ENCODE measurements at places on chromosomes 7 and 10.

DNA sequence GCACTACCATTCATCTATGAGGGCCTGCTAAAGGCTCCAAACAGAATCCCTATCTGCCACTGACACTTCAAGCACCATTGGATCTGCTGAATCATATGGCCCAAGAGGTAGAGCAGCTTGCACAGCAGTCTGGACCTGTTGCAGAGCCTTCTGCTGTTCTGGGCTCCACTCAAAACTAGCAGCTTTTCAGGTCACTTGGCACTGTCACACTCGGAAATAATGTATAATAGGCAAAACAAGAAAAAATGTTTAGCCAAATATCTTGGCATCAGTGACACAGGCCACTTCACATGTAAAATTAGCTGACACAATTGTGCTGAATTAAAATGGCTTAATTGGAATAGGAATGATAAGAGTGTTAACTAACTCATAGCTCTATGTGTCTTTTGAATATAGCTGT is 1182.9 kb upstream of the LRRTM3 start:
- no peaks in the 10 kb centered on the region for H3K27me3 ChIP-seq
- no peaks in the 10 kb centered on the region for H3K36me3 ChIP-seq
- no peak for DNase-seq
- no peak overlapping the region for H3K4me3 ChIP-seq

- no peaks in the 10 kb centered on the region for H3K36me3 ChIP-seq
- H3K27ac ChIP-seq: no peak overlapping the region
- H3K4me1 ChIP-seq: no peaks in the 10 kb centered on the region
- no peaks in the 10 kb centered on the region for H3K27me3 ChIP-seq
These were observed 52.5 kb upstream of the FRMD4A start for GRCh38 chr10:14383266-14383665.

DNA sequence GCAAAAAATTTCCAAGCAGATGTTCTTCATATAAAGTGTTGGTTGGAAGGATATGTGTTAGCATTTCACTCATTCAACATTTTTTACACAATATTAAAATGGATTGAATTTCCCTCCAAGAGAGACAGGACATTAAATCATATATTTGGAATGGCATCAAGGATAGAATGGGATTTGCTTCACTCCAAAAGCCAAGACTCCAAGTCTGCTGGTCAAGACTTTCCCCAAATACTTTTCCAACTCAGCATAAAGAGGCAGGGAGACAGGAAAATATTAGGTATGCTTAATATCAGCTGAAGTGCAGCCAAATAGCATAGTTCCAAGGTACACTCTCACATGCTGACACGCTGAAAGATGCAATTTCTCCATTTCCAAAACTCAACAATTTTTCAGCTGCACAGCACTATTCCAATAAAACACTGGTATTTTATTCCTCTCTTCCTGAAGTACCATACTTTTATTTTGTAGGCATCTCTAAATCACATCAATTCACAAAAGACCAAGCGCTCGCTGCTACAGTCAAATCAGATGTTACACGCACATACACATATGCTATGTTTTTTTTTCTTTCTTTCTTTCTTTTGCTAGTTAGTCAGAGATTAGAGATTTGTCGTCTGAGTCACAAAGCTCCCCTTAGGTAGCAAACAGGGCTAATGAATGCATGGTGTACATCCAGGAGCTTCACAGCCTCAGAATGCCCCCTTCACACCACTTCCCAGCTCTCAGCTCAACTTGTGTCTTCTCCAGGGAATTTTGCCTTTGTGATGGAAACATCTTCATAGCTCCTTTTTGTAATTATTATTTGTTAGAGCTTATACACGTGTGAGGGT is 1033.8 kb upstream of the AUTS2 start:
- H3K27me3 ChIP-seq: no peaks in the 10 kb centered on the region
- no peaks in the 10 kb centered on the region for H3K36me3 ChIP-seq
- no peaks in the 10 kb centered on the region for H3K4me1 ChIP-seq
- no peak for DNase-seq
- H3K4me3 ChIP-seq: no peak overlapping the region
- H3K27ac ChIP-seq: no peak overlapping the region

DNA sequence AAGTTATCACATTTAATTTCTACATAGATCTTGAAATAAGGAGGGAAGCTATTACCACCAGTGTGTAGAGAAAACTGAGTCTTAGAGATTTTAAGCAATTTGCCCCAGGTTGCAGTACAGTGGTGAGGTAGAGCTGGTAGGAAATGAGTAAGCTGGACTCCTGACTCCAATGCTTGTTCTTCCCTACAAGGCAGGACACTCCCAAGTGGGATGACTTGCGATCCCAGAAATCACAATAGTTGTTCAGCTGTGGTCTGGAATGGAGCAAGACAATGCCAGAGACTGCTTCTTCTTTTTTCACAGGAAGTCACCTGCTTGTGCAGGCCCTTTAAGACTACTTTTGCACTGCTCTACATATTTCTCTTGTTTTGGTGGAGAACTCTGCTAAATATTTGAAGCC is 327.2 kb upstream of the BMPER start:
- no peaks in the 10 kb centered on the region for H3K27me3 ChIP-seq
- no peaks in the 10 kb centered on the region for H3K36me3 ChIP-seq
- H3K4me3 ChIP-seq: no peak overlapping the region
- peaks cover 8% of the 10 kb centered on the region for H3K4me1 ChIP-seq
- no peak for DNase-seq
- H3K27ac ChIP-seq: no peak overlapping the region

- no peaks in the 10 kb centered on the region for H3K4me1 ChIP-seq
These were observed 79.0 kb downstream of the EXOC4 start for GRCh38 chr7:133331861-133332260.

DNA sequence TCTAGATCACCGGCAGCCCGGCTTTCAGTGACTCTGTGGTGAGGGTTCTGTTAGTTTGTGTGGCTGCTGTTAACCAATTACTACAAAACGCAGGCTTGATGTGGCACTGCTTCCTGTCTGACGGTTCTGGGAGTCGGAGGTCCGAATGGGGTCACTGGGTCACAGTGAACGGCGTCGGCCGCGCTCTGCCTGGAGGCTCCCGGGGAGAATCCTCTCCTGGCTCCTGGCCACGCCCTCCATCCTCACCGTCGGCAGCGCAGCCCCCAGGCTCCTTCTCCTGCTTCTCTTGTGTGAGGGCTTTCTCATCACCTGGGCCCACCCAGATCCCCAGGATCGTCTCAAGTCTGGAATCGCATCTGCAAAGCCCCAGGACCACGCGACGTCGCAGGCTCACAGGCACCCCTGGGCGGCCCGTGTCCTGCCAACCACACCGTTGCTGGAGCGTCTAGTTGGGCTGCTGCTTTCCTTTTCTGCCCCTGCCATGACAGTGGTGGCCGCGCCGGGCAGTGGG is 31.8 kb upstream of the NKX6-2 start:
- H3K4me3 ChIP-seq: no peak overlapping the region
- no peak overlapping the region for H3K27ac ChIP-seq
- H3K27me3 ChIP-seq: no peaks in the 10 kb centered on the region

DNA sequence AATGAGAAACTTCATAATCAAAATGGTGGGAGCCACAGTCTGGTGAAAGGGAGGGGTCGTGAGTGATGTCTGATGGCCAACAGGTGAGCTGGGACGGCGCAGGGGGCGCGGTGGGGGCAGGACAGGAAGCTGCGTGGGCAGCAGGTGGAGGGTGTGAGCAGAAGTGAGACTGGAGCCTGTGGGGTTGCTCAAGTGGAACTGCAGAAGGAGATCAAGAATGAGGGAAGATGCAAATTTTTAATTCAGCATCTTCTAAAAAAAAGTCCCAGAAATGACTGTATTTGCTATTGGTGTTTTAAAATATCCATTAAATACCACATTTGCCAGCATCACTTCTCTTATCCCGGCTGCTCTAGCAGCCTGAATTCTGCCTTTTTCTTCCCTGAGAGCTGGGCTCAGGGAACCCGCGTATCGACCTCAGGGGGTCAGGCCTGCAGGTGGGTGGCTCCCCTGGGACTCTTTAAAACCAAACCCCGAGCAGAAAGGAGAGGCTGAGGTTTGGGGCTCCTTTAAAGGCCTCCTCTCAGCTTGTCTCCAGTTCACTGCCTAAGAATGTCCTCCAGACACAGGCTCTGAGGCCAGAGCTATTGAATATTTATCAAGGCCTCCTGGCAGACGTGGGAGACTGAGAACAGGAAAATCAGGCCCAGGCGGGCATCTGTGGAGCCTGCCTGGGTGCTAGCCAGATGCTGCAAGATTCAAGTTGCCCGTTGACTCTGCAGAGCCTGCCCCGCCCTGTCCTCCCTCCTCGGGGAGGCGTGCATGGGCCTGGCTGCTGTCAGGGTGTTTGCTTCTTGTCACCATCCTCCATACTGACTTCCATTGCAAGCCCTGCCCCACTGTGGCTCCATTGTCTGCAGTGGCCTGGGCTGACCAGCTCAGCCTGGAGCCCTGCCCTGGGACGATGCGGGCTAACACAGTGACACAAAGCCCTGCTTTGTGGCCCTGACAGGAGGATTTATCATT is 53.9 kb downstream of the SYPL1 start:
- DNase-seq: no peak
- no peaks in the 10 kb centered on the region for H3K36me3 ChIP-seq
- peak overlapping the region; percentile 24 for H3K27ac ChIP-seq

DNA sequence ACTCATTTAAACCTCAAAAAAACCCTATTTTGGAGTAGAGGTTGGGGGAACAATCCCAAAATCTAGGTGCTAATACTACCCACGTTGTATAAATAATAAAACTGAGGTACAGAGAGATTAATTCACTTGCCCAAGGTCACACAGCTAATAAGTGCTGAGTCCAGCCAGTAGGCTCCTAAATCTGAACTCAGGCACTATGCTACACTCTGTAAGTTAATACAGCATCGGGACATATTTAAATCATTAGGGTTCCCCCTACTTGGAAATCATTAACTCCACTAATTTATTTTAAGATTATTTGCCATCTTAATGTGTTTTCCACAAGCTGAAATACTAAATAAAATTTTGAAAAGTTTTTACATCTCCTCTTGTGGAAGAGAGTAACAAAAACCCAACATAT is 24.2 kb downstream of the PIP4K2A start:
- no peaks in the 10 kb centered on the region for H3K27me3 ChIP-seq
- peaks cover 30% of the 10 kb centered on the region for H3K4me1 ChIP-seq
- H3K4me3 ChIP-seq: no peak overlapping the region

- no peak for DNase-seq
- H3K27me3 ChIP-seq: no peaks in the 10 kb centered on the region
These were observed 90.4 kb downstream of the ETV1 start for GRCh38 chr7:13898957-13899670.

GRCh38 chr10:6819301-6819700 is 239.2 kb upstream of the PRKCQ start:
- no peak overlapping the region for H3K27ac ChIP-seq
- H3K27me3 ChIP-seq: no peaks in the 10 kb centered on the region
- H3K4me3 ChIP-seq: no peak overlapping the region

GRCh38 chr10:14560791-14561765 is 213.6 kb downstream of the FAM107B start:
- H3K27me3 ChIP-seq: no peaks in the 10 kb centered on the region
- no peaks in the 10 kb centered on the region for H3K36me3 ChIP-seq
- H3K4me1 ChIP-seq: peaks cover 29% of the 10 kb centered on the region
- H3K4me3 ChIP-seq: no peak overlapping the region
- no peak for DNase-seq

DNA sequence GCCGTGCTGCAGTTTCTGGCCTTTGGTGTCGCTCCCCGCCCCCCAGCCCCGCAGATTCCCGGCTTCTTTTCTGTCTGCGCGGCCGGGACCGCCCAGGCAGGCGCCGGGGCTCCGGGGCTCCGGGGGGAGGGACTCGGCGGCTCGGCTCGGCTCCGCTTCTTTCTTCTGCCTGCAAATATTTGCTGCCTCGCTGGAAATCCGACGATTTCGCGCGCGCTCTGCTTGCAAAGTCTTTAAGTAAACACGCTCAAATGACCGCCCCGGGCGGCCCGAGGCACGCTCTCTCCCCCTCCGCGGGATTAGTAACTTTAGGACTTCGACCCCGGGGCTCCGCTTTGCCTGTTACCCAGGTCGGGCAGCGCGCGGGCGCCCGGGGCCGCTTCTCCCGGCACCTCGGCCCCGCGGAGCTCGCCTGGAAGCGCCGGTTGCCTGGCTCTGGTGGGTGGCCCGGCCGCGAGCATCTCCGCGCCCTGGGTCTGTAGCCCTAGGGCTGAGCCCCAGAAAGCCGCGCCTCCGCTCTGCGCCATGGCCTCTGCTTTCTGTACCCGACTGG is 3.9 kb upstream of the GATA3 start:
- no peak overlapping the region for H3K27ac ChIP-seq
- peaks cover 51% of the 10 kb centered on the region for H3K4me1 ChIP-seq
- H3K27me3 ChIP-seq: peaks cover 33% of the 10 kb centered on the region
- no peaks in the 10 kb centered on the region for H3K36me3 ChIP-seq

GRCh38 chr7:106450716-106451115 is 165.9 kb upstream of the NAMPT start:
- H3K27ac ChIP-seq: no peak overlapping the region
- no peak for DNase-seq
- no peaks in the 10 kb centered on the region for H3K4me1 ChIP-seq
- H3K36me3 ChIP-seq: no peaks in the 10 kb centered on the region
- no peaks in the 10 kb centered on the region for H3K27me3 ChIP-seq
- no peak overlapping the region for H3K4me3 ChIP-seq

- DNase-seq: no peak
- H3K27ac ChIP-seq: no peak overlapping the region
- no peak overlapping the region for H3K4me3 ChIP-seq
- no peaks in the 10 kb centered on the region for H3K36me3 ChIP-seq
- no peaks in the 10 kb centered on the region for H3K27me3 ChIP-seq
- no peaks in the 10 kb centered on the region for H3K4me1 ChIP-seq
These were observed 8.8 kb upstream of the OR6V1 start for GRCh38 chr7:143043391-143043790.

GRCh38 chr7:40175725-40176510 is 41.1 kb downstream of the SUGCT start:
- H3K27ac ChIP-seq: no peak overlapping the region
- H3K4me1 ChIP-seq: no peaks in the 10 kb centered on the region
- no peak for DNase-seq

DNA sequence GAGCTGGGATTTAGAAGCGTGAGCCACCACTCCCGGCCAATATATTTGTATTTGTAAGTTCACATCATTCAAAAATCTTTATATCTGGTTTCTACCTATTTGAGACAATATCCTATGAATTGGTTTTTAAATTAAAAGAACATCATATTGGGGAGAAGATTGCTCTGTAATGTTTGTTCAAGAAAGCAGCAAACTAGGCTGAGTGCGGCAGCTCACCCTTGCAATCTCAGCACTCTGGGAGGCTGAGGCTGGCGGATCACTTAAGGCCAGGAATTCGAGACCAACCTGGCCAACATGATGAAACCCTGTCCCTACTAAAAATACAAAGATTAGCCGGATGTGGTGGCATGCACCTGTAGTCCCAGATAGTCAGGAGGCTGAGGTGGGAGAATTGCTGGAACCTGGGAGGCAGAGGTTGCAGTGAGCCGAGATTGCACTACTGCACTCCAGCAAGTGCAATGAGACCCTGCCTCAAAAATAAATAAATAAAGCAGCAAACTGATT is 9.4 kb downstream of the NIPSNAP2 start:
- no peak for DNase-seq
- H3K27ac ChIP-seq: no peak overlapping the region
- H3K4me3 ChIP-seq: no peak overlapping the region
- peaks cover 15% of the 10 kb centered on the region for H3K4me1 ChIP-seq
- no peaks in the 10 kb centered on the region for H3K27me3 ChIP-seq
